ENCODE measurements at places on chromosomes 1 and 21.

GRCh38 chr1:59605761-59606160 lies 209.0 kb upstream of the HOOK1 start:
- no peak for DNase-seq

DNA sequence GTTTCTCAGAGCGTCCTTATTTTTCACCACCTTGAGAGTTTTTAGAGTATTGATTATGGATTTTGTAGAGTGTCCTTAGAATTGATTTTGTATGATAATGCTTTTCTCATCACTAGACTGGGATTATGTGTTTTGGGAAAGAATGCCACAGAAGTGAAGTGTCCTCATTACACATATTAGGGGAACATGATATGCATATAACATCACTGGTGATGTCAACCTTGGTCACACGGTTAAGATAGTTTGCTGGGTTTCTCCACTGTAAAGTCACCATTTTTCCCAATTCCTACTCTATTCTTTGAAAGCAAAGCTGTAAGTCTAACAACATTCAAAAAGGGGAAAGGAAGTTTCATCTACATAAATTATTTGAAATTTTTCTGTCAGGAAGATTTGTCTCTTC lies 39.6 kb upstream of the PALMD start:
- DNase-seq, result no peak

GRCh38 chr1:21097729-21098128 lies 79.0 kb downstream of the EIF4G3 start:
- no peak for DNase-seq

DNA sequence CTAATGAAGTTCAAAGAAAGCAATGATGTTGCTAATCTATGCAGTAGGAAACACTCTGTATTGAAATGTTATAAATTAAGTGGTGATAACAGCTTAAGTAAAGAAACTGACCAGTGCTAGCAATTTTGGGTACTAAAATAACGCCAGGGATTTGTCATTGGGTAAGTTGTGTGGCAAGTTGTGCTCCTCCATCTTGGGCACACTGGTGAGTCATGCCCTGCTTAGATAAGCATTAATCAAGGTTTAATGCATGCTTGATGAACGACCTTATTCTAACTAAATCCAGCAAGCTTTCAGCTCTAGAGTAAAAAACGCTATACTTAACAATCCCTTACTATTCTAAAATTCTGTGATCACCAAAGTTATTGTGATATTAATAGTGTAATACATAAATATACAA lies 25.2 kb downstream of the VAMP4 start:
- DNase-seq, result no peak

GRCh38 chr1:219806020-219806419 lies 122.3 kb downstream of the SLC30A10 start:
- no peak for DNase-seq

DNA sequence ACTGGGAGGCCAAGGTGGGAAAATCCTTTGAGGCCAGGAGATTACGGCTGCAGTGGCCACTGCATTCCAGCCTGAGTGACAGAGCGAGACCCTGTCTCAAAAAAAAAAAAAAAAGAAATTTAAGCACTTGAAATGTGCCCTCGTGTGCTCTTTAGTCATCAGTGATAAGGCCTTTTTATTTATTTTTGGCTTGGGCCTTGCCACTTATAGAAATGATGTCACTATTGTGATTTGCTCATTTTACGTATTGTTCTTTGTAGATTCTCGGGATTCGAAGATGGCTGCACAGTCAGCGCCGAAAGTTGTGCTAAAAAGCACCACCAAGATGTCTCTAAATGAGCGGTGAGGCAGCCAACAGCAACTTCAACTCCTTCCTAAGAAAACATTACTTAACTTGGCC lies 2.4 kb downstream of the CHTOP start:
- no peak for DNase-seq

DNA sequence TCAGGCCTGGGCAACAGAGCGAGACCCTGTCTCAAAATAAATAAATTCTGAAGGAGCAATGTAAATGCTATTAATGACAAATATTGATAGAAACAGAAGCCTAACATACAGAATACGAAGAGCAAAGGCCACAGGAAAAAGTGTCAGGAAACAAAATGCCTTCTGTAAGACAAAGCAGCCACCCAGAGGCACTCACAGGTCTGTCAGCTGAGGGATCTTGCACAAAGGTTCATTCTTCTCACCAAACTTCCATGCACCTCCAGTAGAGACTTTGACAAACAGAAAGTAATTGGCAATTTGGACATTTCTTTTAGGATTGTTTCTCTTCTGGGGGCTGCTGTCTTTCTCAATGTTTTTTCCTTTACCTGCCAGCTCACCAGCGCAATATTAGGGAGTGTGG lies 1.2 kb upstream of the ALDH9A1 start:
- no peak for DNase-seq

- no peak for DNase-seq
These were observed 164.7 kb downstream of the RUNX1 start for GRCh38 chr21:34884346-34884929.

DNA sequence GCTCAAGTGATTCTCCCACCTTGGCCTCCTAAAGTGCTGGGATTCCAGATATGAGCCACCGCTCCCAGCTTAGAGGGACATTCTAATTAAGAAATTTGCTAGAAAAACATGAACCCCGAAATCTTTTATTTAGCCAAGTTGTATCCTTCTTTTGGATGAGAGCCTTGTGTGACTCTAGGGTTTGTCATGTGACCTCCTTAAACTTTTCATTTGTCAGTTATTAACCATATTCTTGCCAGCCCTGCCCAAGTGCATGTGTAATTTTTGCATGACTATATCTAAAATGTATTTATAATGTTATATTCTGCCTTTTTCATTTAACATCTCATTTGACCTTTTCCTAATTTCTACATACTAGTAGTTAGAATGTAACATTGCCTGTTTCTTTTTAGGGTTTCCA lies 1.9 kb downstream of the UTP25 start:
- DNase-seq, result no peak

DNA sequence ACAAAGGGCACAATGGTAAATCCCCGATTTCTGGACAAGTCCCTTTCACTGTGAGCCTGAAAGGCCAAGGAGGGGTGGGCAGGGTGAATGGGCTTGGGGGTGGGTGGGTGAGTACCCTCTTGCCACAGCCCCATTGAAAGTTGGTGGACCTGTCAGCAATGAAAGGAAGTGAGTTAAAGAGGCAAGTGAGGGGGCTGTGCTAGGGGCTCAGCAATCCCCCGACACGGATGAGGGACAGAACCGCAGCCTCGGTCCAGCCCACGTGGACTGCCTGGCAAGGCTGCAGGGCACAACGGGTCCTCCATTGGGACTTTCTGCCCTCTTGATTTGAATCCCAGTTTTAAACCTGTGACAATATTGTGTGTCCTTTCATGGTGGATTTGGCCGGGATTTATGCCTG lies 255.3 kb downstream of the FOXD2 start:
- DNase-seq, result no peak

DNA sequence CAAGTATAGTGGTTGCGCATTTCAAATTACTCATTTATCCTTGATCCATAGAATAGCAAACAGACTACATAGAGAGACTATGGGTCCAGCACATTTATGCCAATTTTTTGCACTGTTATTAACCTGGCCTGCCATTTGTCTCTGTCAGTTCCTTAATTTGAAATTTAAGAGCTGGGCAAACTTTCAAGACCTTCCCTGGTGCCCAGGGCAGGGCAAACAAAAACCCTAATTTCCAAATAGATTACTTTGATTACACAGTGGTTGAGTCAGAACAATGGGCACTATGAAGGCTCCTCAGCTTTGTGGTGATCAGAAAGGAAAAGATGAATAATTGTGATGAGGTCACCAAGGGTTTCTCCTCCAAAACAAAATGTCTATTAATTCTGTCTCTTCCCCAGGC lies 80.6 kb downstream of the TNFSF18 start:
- no peak for DNase-seq

DNA sequence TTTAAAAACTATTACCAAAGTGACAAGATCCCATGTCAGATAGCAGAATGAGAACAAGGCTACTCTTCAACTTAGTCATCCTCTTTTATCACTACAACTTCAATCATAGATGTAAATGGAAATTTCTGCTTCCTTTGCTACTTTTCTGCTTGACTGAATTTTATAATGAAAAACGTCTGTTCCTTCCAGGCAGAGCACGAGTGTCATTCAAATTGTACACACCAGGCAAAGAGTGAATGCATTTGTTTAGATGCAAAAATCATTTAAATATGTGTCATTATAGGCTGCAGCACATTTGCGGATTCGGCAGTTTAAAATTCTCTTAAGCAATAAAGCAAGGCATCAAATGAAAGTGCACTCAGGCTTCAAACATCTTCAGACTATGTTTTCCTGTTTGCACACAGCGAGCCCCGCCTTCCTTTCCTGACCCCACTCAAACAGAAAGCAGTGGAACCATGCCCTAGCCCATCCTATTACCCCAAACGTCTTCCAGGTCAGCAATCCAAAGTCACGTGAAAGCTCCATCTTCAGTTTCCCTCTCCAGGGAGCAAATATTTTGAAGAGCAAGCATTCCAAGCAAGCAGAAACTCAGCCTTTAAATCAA lies 99.6 kb downstream of the APP start:
- no peak for DNase-seq

GRCh38 chr1:54545916-54546635 lies 2.0 kb upstream of the ACOT11 start:
- DNase-seq, result no peak

GRCh38 chr1:86089765-86090164 lies 66.8 kb downstream of the COL24A1 start:
- no peak for DNase-seq

- no peak for DNase-seq
These were observed 75.3 kb downstream of the S1PR1 start for GRCh38 chr1:101312147-101312546.

GRCh38 chr1:51768971-51769588 lies 109.4 kb downstream of the NRDC start:
- DNase-seq, result no peak

GRCh38 chr1:6095511-6096242 lies 50.0 kb downstream of the KCNAB2 start:
- no peak for DNase-seq

GRCh38 chr1:186225096-186225495 lies 150.0 kb downstream of the TPR start:
- DNase-seq, result no peak

DNA sequence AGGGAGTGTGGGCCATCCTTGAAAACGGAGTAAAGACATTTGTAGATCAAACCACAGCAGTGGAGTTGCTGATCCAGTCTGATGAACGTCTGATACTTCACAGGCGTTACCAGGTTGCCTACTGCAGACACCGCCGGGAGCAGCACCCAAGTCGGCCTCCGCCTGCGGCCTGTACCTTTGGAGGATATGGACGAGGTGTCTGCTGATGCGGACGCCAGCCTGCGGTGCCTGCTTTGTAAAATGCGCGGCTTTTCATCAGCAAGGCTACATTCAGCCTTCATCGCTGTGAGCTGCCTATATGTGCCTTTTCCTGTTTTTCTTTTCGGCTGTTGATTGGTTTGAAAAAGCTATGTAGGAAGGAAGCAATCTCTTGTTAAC lies 16.0 kb downstream of the SLX9 start:
- DNase-seq, result no peak

DNA sequence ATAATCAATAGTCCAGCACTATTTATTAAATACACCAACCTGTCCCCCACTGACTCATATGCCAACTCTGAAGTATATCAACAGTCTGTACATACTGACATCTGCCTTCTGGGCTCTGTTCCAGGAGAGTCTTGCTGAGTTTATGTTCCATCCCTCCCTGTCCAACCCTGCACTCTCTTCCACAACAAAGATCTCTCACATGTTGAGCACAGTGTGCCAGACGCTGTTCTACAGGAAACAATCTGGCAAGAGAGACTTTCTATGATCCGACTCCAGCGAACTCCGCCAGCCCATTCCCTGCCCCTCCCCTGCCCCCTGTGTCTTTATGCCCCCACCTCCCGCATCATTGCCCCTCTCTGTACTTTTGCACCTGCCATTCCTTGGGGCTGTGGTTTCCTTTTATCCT lies 3.4 kb downstream of the LACTBL1 start:
- no peak for DNase-seq

GRCh38 chr1:2606396-2606880 lies 19.9 kb downstream of the PRXL2B start:
- no peak for DNase-seq

DNA sequence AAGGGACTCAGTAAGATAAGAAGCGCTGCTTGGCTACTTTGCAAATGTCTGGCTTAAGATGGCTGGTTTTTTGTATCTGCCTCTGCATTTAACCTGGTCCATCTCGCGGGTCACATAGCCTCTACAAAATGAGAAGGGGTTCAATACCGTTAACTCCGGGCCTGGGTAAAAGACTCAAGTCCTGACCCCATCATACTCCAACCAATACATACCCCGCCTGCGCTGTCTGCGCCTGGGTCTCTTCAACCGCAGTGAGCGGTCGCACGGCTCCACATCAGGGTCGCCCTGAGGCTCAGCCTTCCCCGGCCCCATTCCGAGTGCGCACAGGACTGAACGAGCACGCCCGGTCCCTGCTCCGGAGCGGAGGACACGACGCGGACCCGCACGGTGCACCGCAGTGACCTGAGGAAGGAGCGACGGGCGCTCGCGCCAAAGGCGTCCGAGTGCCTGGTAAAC lies 558 bp upstream of the PGD start:
- DNase-seq, result no peak

DNA sequence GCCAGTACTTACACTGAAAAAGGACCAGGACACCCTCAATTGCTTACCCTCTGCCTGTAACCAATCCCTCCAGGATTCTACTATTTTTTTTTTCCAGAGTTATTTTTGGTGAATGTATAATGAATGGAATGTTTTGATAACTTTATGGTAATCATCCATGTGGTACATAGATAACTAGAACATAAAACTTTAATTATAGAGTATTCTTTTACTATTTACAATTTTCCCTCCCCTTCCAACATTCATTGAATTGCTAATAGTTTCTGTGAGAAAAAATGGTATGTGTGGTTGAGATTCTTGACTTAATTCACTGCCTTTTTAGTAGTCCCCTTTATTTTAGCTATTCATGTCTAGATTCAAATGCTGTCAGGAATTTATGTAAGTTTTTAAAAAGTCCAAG lies 164.6 kb downstream of the CYYR1 start:
- DNase-seq, result no peak

GRCh38 chr1:41357451-41358101 lies 3.7 kb upstream of the FOXO6 start:
- no peak for DNase-seq

- DNase-seq, result no peak
These were observed 3.5 kb downstream of the SAMSN1 start for GRCh38 chr21:14542638-14543037.

DNA sequence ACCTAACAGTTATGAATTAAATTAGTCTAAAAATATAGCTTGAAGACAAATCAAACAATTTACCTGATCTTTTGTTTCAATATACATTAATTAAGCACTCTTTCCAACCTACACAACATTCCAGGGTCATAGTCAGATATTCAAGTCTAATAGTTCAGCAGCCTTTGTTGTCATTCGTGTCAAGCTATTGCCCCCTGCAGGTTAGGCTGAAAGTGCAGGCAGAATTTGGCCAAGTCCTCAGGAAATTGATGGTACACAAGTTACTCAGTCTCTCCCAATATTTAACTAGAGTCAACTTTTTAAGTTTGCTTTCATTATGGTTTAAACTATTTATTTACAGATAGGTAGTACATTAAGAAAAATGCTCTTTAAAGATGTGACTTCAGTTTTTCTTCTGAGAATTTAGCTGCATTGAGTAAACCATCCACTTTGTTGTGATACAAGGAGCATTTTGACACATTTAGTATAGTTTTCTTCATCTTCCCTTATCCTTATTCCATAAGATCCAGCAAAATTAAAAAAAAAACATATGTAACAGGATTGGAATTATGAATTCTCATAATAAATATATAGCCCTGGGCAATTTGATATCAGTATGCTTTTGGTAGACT lies 130.3 kb upstream of the DPYD start:
- DNase-seq, result peak; percentile 49
